GM10248 (cell line): ENCODE measurements at places on chromosomes 7 and 10.

DNA sequence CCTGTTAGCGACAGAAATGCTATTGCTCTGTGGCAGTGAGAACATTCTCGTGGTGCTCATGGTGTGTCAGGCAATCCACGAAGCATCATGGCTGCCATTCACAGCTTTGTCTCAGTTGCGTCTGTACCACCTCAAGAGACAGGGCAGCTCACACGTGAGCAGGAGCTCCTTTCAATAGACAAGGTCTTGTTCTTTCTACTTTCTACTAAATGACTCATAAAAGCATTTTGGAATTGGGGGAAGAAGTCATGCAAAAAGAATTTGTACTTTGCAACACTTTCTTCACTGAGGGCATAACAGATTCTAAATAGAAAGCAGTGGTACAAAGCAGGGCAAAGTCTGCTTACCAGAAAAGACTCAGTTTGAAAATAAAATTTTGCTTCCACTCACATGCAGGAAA is 638.5 kb downstream of the PHTF2 start:
- DNase-seq = no peak

GRCh38 chr10:99775850-99776249 is 6.6 kb upstream of the ABCC2 start:
- DNase-seq = no peak

- DNase-seq = peak; percentile 85
Measured at GRCh38 chr7:2019711-2020511, 212.8 kb downstream of the MAD1L1 start.

- peak; percentile 56 for DNase-seq
Measured at GRCh38 chr10:98414932-98415730, at the start of gene PYROXD2. Gene PYROXD2, minus strand, starts transcription at chr10:98415182. Its CDS starts 47 bp downstream, at chr10:98415135.

DNA sequence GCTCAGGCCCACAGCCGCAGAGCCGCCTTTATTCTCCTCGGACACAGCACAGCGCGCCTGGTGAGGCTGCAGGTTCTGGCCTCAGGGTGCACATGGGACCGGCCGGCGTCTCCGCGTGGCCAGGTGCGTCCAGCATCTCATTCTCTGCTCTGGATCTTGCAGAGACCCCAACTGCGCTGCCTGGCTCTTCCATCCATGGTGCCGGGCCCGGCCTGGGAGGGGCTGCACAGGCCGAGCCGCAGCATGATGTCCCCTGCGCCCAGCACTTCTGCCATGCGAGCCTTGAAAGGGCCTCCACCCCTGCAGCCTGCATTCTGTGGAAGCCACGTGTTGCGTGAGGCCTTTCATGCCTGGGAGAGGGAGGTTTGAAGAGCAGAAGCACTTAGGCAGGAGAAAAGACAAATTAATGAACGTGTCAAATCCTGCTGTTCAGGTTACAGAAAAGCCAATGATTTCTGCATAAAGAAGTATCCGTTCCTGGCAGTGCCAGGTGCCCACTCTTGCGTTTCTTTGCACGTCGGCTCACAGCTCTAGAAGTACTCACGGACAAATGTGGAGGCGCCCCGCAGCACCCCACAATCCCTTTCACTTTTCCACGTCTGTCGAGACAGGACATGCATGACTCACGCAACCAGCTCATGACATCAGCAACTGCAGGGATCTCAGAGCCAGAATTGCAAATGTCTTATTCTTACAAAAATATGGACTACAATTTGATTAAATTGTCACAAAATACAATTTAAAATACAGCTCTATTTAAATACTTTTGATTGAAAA is 571.4 kb downstream of the DNAJB6 start:
- no peak for DNase-seq

- DNase-seq = no peak
Measured at GRCh38 chr10:114868870-114869519, 47.4 kb downstream of the FHIP2A start.

DNA sequence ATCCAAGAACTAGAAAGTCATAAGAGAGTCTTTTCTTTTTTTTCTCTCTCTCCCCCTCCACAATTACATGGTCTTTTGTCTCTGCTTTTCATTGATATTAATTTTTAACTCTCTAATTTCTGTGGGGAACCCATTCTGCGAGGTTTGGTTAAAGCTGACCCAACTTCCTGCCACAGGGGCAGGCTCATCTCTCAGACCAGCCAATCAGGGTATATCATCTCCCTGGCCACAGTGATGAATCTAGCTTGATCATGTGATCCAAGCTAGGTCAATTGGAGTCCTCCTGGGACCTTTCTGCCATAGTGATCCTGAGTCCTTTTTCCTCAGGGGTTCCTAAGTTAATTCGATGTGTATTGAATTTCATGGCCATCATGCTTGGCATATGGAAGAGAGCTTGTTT is 38.0 kb upstream of the TRUB1 start:
- DNase-seq = no peak

- DNase-seq = no peak
Measured at GRCh38 chr7:135665042-135665441, 2.7 kb downstream of the STMP1 start.

GRCh38 chr7:38685851-38686250 is 54.7 kb upstream of the AMPH start:
- DNase-seq = no peak

- DNase-seq = no peak
Measured at GRCh38 chr7:140015471-140015970, 47.2 kb downstream of the PARP12 start.

- DNase-seq = no peak
Measured at GRCh38 chr10:52447931-52448353, 133.9 kb downstream of the DKK1 start.

- no peak for DNase-seq
Measured at GRCh38 chr7:108322925-108323832, 133.1 kb downstream of the NRCAM start.

- DNase-seq = no peak
Measured at GRCh38 chr10:21497177-21497807, 28.2 kb downstream of the SKIDA1 start.

DNA sequence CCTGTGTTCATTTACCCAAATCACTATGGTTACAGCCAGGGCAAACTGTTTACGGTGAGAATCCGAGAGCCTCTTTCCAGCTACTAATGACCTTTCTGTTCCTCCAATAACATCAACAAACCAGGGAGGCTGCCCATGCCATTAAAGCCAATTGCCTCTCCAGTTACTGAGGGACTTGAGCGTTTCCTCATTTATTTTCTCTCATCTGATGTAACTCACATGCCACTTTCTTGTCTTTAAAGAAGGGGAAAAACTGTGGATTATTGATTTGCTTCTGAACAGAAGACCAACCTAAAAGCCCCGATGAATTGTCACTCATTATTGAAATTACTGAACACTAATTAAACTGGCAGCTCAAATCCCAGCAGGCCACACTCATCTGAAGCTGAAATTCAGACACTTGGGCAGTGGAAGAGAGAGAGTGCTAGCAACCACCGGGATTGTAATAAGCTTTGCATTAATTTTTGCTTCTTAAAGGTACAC is 595.8 kb upstream of the MKI67 start:
- no peak for DNase-seq

- no peak for DNase-seq
Measured at GRCh38 chr7:1313613-1314012, 80.9 kb downstream of the UNCX start.

GRCh38 chr7:131826960-131827359 is 270.5 kb upstream of the PODXL start:
- no peak for DNase-seq

- DNase-seq = no peak
Measured at GRCh38 chr10:1120801-1121211, 64.6 kb downstream of the WDR37 start.

DNA sequence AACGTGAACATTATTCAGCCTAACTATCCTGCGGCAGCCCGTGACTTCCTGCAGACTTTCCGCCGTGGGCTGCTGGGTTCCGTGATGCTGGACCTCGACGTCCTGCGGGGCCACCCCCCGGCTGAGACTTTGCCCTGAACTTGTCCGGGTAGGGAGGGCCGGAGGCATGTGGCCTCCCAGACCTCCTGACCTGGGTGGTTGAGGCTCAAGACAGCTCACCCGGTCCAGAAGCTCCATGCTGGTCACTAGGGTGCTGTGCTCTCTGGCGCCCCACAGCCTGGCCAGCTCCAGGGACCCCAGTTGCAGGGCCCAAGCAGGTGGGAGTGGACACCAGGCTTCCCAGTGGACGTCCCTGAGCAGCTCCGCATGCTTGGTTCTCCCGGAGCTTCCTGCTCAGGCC is 4.4 kb downstream of the SPRN start:
- no peak for DNase-seq

DNA sequence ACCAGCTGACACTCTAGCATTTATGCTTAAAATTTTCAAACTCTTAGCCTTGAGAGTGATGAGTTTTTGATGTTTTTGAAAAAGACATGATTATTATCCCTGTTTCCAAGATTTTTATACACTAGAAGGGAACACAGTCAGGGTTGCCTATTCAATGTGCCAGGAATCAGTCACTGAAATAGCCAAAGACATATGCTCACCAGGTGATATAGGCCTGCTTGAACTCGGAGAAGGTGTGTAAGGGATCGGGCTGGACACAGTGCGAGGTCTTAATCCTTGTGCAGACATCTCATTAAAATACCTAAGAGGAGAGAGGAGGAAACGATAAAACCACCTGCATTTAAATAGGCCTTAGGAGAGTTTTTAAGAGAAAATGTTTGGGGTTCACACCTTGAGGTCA is 51.0 kb upstream of the MRLN start:
- no peak for DNase-seq

- no peak for DNase-seq
Measured at GRCh38 chr7:92645114-92646061, 55.2 kb upstream of the FAM133B start.

DNA sequence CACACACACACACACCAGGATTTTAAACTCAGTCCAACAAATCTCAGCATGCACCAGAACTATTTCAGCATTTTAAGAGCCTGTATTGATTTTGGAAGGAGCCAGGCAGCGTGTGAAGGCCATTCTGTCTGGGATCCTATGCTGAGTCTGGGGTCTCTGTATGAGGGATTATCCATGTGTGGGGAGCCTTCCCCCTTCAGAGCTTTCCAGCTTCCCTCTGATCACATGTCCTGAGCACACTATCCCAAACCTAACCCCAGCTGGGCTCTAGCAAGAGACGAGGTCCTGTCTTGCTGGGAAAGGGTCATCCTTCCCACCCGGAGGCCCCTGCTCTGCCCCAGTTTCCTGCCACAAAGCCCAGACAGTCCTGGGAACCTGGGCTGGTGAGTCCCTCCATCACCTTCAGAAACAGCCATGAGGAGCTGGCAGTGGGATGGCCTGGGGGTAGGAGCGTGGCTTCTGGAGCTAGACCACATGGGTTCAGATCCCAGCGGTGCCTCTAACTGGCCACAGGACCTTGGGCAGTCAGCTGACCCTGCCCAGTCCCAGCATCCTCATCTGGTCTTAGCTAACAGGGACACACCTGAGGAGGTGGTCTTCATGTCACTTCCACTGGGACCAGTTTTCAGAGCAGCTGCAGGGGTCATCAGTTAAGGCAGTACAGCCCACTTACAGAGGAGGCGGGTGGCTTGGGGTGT is 79.6 kb upstream of the RET start:
- DNase-seq = peak; percentile 13

DNA sequence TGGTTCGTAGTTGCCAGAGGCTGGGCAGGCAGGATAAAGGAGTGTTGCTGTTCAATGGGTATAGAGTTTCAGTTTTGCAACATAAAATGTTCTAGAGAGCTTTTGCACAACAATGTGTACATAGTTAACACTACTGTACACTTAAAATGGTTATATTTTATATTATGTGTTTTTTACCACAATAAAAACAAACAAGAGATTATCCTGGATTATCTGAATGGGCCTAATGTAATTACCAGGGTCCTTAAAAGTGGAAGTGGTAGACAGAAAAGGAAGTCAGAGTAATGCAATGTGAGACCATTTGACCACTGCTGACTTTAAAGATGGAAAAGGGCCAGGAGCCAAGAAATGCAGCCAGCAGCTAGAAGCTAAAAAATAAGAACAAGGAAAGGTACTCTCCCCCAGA is 159.7 kb downstream of the SGMS1 start:
- no peak for DNase-seq

DNA sequence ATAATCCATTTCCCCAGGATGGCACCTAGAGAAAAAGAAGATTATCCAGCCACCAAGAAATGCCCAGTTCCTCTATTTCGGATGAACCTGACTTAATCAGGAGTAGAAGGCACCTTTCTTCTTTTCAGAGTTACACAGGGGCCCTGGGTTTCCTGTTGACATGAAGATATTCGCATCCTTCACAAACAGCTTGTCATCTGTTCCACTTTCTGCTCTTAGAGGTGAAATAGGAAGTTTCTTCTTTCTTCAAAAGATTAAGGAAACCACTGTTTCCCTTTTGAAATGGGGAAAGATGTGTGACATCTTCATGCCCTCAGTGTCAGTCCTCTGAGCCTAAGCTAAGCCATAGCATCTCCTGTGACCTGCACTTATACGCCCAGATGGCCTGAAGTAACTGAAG is 39.1 kb upstream of the RAB18 start:
- no peak for DNase-seq

DNA sequence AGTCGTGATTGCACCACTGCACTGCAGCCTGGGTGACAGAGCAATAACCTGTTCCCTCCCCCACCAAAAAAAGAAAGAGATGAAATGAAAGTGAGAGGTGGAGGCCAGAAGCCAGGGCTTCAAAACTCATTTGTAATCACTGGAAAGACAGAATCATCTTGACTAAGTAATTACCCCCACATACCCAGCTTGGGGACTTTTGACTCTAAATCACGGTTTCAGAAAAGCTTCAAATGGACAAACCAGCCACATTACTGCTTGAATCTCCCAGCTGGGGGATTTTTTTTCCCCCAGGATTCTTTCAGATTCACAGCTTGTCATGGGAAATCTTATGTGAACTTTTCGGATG is 361.0 kb downstream of the FRMD4A start:
- peak; percentile 48 for DNase-seq

DNA sequence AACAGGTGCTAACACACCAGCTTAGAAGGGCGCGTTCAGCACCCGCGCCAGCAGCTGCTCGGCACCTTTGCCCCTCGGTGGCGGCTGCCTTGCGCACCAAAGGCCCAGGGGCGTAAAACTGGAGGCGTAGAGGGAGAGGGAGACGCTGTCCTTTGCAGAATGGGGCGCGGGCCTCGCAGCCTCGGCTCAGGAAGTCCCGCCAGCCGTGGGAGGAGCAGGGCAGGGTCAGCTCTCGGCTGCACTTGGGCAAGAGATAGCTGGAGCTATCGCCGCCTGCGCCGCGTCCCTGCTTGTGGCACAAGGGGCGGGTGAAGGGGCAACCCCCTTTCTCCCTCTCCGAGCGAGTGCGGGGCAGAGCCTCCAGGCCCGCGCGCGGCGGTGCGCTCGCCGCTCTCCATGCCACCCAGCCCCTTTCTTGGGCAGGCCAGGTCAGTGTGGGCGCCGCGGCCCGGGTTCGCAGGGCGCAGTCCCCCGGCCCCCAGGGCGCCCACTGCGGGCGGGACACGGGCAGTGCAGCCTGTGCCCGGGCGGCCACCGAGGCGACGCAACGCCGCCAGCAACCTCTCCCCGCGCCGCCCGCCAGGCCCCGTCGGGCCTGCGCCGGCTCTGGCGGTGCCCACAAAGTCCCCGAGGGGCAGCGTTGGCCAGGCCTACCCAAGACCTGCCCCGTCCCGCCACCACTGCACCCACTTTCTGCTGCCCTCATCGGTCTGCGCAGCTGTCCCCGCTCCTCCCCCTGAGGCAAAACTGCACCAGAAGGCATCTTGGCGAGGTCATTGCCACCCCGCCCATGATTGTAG is 4.1 kb downstream of the NEUROD6 start:
- DNase-seq = no peak

GRCh38 chr10:14667280-14667679 is 107.4 kb downstream of the FAM107B start:
- no peak for DNase-seq
